ENCODE measurements at places on chromosomes 3 and 15.

GRCh38 chr15:60551781-60552161 is 72.8 kb upstream of the ICE2 start:
- no peak for DNase-seq

DNA sequence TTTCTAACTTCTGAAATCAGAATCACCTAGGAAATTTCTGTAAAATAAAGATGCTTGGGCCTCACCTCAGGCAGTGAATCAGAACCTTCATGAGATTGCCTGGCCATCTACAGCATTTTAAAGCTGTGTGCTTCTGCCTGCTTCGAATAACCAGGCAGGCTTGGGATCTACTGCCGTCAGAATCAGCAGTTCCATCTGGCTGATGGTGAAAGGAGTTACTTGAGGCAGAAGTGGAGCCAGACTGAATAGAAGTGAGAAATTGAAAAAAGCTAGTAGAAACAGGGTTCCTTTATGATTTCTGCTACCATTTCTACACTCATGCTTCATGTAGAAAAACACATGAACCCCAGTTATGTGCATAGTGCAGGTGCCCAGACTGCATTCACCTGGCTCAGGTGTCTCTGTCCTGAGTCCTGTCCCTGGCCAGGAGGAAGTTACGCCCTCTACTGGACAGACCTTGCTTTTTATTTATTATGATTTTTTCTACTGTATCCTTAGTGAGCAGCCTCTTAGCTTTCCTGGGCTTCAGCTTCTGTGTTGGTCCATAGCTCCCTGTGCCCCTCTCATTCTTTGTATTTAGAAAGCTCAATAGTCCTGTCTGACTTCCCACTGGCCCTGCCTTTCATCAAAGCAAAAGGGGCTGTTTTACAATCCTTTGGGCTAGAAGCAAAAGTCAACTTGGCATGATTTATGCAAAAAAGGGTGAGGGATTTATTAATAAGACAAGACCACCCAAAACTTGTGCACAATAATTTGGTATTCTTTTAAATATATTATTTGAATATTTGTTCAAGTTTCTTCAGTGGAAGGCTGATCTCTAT is 200.8 kb upstream of the GOLGA6L4 start:
- DNase-seq, result peak; percentile 11

- DNase-seq, result no peak
Observed at GRCh38 chr3:96991231-96991630, 176.8 kb downstream of the EPHA6 start.

DNA sequence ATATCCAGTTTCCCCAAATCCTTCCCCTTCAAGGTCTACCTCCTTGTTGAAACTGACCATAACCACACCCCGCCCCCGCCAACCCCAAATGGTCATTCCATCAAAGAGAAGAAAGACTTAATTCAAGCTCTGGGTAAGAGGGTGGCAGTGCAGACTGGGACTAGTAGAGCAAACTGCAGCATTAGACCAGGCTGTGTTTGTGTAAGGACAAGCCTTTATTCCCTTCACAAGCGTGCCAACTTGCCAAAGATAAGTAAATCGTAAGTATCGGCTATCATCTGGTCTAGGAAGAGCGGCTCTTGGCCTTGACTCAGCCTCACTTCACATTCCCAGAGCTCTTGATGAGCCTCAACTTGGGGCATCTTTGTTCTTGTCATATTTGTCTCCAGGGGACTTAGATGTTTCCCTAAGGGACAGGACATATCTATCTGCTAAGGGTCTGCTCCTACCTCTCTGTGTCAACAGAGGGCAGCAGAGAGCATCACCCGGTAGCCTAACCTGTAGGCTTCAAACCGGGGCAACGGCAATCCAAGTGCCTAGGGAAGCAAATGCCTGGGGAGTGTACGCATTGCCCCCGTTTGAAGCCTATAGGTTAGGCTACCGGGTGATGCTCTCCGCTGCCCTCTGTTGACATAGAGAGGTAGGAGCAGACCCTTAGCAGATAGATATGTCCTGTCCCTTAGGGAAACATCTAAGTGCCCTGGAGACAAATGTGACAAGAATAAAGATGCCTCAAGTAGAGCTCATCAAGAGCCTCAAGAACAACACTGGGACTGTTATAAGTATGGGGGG is 8.9 kb upstream of the MAP3K13 start:
- peak; percentile 89 for DNase-seq

- DNase-seq, result no peak
Observed at GRCh38 chr3:196662711-196663571, 23.4 kb downstream of the NRROS start.

DNA sequence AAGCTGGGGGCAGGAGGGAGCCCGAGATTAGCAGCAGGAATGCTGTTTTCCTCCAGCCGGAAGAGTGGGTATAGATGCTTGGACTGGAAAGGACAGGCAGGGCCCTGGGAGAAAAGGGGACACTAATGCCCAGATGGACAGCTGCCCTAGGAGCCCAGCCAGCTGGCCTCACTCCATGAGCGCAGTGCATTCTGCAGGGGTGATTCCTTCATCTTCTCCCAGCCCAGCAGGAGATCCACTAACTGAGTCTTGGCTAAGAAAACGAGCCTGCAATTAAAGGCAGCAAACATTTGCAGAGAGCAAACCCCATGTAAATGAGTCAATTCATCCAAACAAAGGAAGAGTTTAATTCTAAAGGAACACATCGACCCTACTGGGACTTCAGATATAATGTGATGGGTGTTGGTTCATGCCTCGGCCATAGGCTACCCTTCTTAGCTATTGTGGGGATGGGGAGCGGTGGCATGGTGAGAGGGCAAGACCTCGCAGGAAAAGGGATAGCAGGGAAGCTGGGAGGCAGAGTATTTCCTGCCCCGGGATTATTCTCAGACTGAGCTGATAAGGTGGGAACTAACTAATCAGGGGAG is 13.3 kb upstream of the MINAR1 start:
- no peak for DNase-seq
